Left cardiac atrium (tissue), 4 donors: ENCODE measurements at places on chromosomes 13 and 19.
A peak's percentile ranks its signal among the peaks of the same experiment; 100 is the strongest.

GRCh38 chr13:99228737-99229691 lies 28.4 kb downstream of the UBAC2 start:
- no peak for DNase-seq

- DNase-seq: no peak
These were observed 793.9 kb upstream of the PCDH20 start for GRCh38 chr13:62209529-62209928.

DNA sequence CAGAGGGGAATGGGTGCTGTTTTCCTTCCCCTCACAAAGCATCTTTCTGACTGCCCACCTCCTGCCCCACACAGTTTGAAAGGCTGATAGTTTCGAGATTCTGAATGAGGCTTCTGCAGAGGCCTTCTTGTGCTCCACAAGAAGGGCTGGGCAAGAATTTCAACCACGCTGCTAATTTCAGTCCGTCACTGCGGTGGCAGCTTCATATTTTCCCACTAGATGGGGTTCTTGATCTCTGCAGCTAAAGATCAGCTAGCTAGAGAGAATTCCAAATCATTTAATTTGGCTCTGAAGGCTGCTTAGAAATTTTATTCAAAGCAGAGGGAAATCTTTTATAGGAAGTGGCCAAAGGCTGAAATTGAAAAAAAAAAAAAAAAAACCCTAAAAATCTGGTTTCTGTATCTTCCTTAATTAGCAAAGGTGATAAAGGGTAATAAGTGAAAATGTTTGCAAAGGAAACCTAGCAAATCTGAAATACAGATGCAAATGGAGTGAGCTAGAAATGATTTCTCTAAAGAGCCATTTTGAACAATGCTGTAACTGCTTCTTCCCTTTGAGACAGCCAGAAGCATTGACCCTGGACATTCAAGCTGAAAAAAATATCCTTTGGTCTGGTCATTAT lies 38.0 kb upstream of the C13orf42 start:
- DNase-seq: peak; percentile 31

GRCh38 chr19:12365236-12366162 lies at the start of gene ZNF442:
ZNF442 (minus strand) TSS chr19:12365683; CDS start chr19:12363631, 2,052 bp downstream.
- peak; percentile 98 for DNase-seq

GRCh38 chr13:46484561-46484960 lies 68.4 kb upstream of the LRCH1 start:
- no peak for DNase-seq

DNA sequence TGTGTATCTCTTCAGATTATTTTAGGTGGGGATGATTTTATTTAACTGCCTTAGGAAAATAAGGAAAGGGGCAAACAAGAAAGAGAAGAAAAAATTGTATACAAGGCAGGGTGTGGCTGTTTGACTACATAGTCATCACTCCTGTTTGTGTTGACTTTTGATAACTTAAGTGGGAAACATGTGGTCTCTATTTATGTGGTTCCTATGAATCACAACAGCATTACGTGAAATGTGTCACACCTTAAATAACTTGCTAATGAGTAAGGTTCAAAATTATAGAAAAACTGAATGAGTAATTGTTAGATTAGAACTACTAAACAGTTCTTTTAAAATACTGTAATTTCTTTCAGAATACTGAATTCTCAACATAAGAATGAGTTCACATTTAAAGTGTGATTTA lies 69.3 kb downstream of the LMO7 start:
- DNase-seq: no peak

DNA sequence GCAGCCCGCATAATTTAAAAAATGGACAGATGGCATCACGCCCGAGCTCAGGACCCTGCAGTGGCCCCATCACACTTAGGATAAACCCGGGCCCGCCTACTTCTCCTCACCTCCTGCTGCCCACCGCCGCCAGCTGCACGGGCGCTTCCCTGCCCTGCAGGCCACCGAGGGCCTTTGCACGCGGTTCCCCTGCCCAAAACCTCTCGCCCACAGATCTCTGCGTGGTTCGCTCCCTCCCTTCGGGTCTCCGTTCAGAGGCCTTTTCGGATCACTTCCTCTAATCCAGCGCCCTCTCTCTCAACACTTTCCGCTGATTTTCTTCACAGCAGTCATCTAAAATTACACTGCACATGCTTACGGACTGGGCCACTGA lies 1.8 kb downstream of the SHISA7 start:
- DNase-seq: no peak

- no peak for DNase-seq
These were observed 52.0 kb downstream of the TDRD3 start for GRCh38 chr13:60448907-60449510.

- no peak for DNase-seq
These were observed 82.8 kb downstream of the ITGBL1 start for GRCh38 chr13:101535192-101535746.

DNA sequence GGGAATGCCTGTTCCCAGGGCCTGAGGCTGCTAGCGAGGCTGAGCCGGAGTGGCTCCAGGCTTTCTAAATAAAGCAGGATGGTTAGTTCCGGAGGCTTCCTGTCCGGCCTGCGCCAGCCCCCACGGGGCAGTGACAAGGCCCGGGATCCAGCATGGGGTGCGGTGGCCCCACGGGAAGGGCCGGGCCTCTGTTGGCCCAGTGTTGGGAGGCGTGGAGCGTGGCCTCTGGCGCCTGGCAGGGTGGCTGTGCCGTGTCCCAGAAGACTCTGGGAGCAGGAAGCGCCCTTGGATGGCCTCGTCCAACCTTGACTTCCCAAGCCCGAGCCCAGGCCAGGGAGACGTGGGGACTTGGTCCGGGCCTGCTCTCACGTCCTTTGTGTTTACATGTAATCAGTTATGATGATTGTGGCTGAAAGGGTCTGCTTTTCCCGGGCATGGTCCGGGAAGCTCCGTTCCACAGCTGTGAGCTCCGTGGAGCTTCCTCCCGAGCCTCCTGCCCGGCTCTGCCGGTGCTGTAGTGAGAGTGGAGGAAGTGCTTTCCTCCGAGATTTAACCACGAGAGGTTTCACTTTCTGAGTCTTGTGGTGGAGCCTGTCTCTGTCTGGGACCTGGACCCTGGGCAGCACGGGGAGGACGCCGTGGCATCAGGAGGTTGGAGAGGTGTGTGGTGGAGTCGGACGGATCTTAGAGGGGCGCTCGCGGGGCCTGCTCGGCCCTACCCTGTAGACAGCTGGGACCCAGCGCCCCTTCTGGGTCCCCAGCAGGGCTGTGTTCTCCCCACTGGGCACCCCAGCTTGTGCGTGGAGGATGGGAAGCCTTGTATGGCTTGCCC lies 4.6 kb downstream of the GNA11 start:
- peak; percentile 87 for DNase-seq

GRCh38 chr19:824885-825284 lies 2.8 kb upstream of the AZU1 start:
- no peak for DNase-seq

- DNase-seq: no peak
These were observed 1.5 kb downstream of the GRK1 start for GRCh38 chr13:113668491-113668971.

- DNase-seq: no peak
These were observed 43.1 kb downstream of the B3GLCT start for GRCh38 chr13:31242916-31243315.

DNA sequence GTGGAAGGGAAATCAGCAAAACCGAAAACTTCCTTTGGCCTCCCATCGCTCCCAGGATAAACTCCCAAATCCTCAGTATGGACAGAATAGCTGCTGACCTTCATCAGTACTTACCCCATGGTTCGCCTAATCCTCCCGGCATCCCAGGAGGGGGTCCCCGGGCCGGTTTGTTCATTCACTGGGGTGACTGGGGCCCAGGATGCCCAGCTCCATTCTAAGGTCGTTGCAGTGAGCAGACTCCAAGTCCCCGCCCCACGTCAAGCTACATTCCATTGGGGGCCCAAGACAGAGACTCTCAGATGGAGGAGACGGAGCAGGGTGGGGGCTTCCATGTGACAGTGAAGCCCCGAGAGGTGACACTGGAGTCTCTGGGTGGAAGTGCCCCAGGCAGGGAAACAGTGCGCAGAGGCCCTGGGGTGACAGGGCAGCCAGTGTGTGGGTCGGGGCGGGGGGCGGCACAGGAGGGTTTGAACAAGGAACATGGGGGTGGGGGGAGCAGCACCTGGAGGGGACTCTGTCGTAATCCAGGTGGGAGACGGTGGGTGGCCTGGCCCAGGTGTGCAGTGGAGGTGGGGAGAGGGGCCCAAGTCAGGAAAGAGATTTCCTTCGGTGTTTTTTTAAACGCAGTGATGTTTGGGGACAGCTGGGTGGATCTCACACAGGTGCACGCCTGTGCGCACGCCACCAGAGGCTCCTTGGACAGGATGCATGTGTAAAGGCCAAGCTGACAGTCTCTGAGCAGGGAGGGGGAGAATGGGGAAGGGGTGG lies 5.1 kb downstream of the SSBP4 start:
- no peak for DNase-seq

- no peak for DNase-seq
These were observed 57.9 kb downstream of the ELF1 start for GRCh38 chr13:40961214-40961613.

- no peak for DNase-seq
These were observed 213.7 kb downstream of the SLITRK5 start for GRCh38 chr13:87884884-87885283.

- no peak for DNase-seq
These were observed 3.8 kb downstream of the ELAVL1 start for GRCh38 chr19:8001651-8001994.

- DNase-seq: peak; percentile 83
These were observed 19.9 kb downstream of the KDM4B start for GRCh38 chr19:4988770-4989251.

GRCh38 chr19:8352134-8352827 lies 9.2 kb upstream of the KANK3 start:
- DNase-seq: no peak
